ENCODE measurements at places on chromosomes 1 and 21. TPM values are rescaled to one million over a fixed set of nuclear protein-coding genes. Genes with fewer than 3 reads are reported as not detected.
A peak's percentile ranks its signal among the peaks of the same experiment; 100 is the strongest.

- no peak overlapping the region for H3K27ac ChIP-seq
- no peak overlapping the region for H3K4me3 ChIP-seq
- no peak for DNase-seq
- no peaks in the 10 kb centered on the region for H3K4me1 ChIP-seq
These were observed 615.4 kb downstream of the PTPRU start for GRCh38 chr1:29851691-29852090.

GRCh38 chr1:151992303-151993083, 1.2 kb downstream of the S100A10 start:
- peak; percentile 92 for DNase-seq
- peak overlapping the region; percentile 86 for H3K4me3 ChIP-seq
- no peaks in the 10 kb centered on the region for H3K4me1 ChIP-seq
- H3K36me3 ChIP-seq: no peaks in the 10 kb centered on the region
- H3K27me3 ChIP-seq: no peaks in the 10 kb centered on the region
- H3K27ac ChIP-seq: peak overlapping the region; percentile 90

The SPRR2E gene
- not detected for total RNA-seq

DNA sequence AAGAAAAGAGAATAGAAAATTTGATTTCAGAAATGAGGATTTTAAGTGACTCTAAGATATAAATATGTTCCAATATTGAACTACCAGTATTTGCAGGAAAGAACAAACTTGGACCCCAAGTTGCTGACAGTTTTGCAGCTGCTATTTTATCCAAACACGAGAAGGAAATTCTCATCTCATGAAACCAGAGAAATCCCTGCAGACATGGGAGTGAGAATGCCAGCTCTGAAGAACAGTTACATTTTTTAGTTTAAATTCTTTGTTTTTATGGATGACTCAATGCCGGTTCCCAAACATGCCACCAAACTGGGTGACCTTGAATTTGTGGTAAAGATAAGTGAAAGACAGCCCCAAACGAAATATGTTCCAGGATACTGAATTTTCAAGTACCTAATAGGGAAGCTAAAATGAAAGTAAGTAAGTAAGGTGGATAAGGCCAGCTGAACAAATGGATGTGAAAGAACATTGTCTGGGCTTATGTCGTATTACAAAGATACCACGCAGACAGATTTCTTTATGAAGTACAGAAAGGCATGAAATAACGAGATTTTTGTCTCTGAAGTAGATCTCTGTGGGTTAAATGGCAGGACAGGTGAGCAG, 19.9 kb downstream of the TLR5 start:
- no peaks in the 10 kb centered on the region for H3K36me3 ChIP-seq
- H3K27me3 ChIP-seq: no peaks in the 10 kb centered on the region
- no peak overlapping the region for H3K4me3 ChIP-seq
- DNase-seq: no peak

DNA sequence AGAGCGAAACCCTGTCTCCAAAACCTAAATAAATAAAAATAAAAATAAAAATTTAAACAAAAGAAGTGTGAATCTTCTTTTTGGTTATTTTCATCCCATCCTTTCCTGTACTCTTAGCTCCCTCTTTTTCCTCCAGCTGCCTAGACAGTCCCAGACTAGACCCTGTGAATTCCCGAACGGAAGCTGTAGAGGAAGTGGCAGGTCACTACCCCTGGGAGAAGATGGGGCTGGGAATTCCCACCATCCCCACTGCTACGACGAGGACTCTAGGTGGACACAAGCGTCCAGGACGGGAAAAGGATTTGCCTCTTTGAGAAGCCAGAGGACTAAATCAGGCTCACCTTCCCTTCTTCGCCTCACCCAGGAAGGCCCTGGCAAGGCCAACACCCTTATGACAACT, 12.6 kb downstream of the RHBDL2 start:
- no peaks in the 10 kb centered on the region for H3K27me3 ChIP-seq
- no peaks in the 10 kb centered on the region for H3K4me1 ChIP-seq
- no peak overlapping the region for H3K4me3 ChIP-seq
- DNase-seq: no peak
- no peak overlapping the region for H3K27ac ChIP-seq

Data from sigmoid colon (tissue), 7 donors.